ENCODE measurements at places on chromosomes 4 and X. TPM values are rescaled to one million over a fixed set of nuclear protein-coding genes. Genes with fewer than 3 reads are reported as not detected.

VCX3B gene
- not detected for total RNA-seq

CYSLTR1 gene
- not detected for total RNA-seq

HS6ST2 gene
- not detected for total RNA-seq

TTC29 gene
- not detected for total RNA-seq

TKTL1 gene
- total RNA-seq, result not detected

SPON2 gene
- 21.1 TPM for total RNA-seq

TRAPPC11 gene
- total RNA-seq, result 56.8 TPM

CHIC1 gene
- total RNA-seq, result 13.1 TPM

REELD1 gene
- not detected for total RNA-seq

SPANXB1 gene
- total RNA-seq, result not detected
